ENCODE measurements at places on chromosomes 2 and 18.

- peaks cover 13% of the 10 kb centered on the region for H3K4me1 ChIP-seq
- no peak for DNase-seq
- H3K4me3 ChIP-seq, result no peak overlapping the region
- H3K27ac ChIP-seq, result no peak overlapping the region
- peaks cover 10% of the 10 kb centered on the region for H3K27me3 ChIP-seq
Measured at GRCh38 chr2:24403832-24404212, 43.5 kb upstream of the ITSN2 start.

DNA sequence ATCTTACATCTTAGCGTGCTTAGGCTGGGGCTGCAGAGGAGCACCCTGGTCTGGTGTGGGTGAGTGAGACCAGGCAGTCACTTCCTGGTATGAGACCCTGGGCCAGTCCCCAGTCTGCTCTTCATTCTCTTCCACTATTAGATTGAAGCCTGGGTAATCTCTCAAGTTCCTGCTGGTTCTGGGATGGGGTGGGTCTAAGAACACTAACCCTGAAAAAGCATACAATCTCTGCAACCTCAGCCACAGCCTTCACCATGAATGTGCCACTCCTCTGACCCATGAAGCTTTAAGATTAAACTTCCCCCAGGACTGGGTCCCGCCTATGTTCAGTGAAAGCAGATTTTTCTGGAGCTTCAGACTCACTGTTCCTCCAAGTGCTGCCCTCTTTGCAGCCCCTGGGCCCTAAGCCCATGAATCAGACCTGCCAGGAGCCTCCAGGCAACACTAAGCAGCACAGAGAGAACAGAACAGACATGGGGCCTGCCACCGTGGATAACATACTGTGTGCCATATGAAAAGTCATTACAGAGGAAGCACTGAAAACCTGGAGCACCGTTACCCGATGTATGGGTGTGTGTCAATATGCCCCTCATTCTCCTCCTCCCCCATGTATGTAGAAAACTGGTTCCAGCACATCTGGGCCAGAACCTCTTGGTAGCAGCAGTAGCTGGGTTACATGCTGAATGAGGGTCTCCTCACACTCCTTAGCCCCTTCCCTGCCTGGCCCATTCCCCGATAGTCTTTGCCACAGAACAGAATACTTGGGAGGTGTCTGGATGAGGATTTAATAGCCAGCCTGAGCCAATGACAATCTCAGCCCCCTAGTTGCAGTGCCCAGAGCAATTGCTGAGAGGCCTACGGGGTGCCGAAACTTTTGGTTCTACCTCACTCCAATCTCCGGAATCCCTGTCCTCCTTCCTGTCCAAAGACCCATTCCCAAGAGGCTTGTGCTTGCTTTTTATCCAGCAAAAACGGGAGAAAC, 2.7 kb upstream of the SIX2 start:
- H3K4me3 ChIP-seq, result no peak overlapping the region
- peaks cover 75% of the 10 kb centered on the region for H3K27me3 ChIP-seq
- no peak for DNase-seq
- H3K27ac ChIP-seq, result no peak overlapping the region
- H3K4me1 ChIP-seq, result no peaks in the 10 kb centered on the region

DNA sequence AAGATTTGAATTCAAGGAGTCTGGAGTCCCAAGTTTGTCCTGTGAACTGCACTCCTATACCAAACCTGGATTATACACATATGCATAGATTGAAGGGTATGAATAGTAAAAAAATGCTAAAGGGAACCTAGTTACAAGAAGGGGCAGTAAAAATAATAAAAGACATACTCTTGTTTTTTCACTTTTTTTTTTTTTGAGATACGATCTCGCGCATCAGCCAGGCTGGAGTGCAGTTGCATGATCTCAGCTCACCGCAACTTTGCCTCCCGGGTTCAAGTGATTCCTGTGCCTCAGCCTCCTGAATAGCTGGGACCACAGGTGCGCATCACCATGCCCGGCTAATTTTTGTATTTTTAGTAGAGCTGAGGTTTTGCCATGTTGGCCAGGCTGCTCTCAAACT, 22.3 kb downstream of the KRTCAP3 start:
- H3K4me3 ChIP-seq, result no peak overlapping the region
- H3K4me1 ChIP-seq, result no peaks in the 10 kb centered on the region
- no peak overlapping the region for H3K27ac ChIP-seq
- peaks cover 3% of the 10 kb centered on the region for H3K36me3 ChIP-seq
- no peaks in the 10 kb centered on the region for H3K27me3 ChIP-seq
- no peak for DNase-seq

- no peak overlapping the region for H3K4me3 ChIP-seq
- DNase-seq, result no peak
- peaks cover 30% of the 10 kb centered on the region for H3K27me3 ChIP-seq
- no peaks in the 10 kb centered on the region for H3K4me1 ChIP-seq
- no peaks in the 10 kb centered on the region for H3K36me3 ChIP-seq
Measured at GRCh38 chr2:69088466-69088865, 75.5 kb downstream of the ANTXR1 start.

DNA sequence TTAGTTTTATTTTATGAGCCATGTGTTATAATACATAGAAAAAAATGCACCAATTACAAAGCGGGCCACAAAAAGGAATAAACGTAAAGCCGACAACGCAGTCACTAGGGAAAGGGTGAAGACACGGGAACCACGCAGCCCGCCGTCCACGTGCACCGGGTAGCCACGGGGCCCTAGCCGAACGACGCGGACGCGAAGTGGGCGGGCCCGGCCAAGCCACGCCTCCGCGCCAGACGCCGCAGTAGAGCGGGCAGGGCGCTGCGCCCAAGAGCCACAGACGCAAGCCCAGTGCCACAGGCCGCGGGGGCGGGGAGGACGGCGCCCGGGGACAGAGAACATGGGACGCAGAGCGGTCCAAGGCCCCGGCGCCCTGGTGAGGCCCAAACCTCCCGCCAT, at the start of gene DUSP28:
TSS of gene DUSP28 (plus strand) at position 274 of the 396 bp plus-strand sequence. CDS start 328 bp downstream, outside the sequence.
- H3K4me3 ChIP-seq, result peak within 1 kb of the TSS; percentile 90

DNA sequence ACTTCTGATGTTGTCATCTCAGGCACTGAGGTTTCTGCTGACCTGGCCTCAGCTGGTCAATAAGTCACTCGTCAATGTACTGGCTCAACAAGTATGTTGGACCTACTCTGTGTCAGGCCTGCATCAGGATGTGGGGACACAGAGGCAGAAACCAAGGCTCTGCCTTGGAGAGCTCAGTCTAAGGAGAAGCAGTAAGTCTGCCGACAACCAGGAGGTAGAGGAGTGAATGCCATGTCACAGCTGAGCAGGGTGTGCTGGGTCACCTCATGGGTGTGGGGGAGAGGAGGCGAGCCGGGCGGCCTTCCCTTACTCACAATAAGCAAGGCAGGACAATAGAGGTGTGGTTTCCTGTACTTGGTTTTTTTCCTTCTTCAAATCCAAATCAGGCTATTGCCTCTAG, 75.8 kb downstream of the COLEC12 start:
- no peak overlapping the region for H3K4me3 ChIP-seq
- H3K36me3 ChIP-seq, result no peaks in the 10 kb centered on the region
- no peaks in the 10 kb centered on the region for H3K4me1 ChIP-seq
- no peak overlapping the region for H3K27ac ChIP-seq

GRCh38 chr18:7232218-7232617, 1.3 kb downstream of the LRRC30 start:
- no peak overlapping the region for H3K4me3 ChIP-seq
- H3K4me1 ChIP-seq, result no peaks in the 10 kb centered on the region
- no peaks in the 10 kb centered on the region for H3K27me3 ChIP-seq
- no peak overlapping the region for H3K27ac ChIP-seq
- no peaks in the 10 kb centered on the region for H3K36me3 ChIP-seq

DNA sequence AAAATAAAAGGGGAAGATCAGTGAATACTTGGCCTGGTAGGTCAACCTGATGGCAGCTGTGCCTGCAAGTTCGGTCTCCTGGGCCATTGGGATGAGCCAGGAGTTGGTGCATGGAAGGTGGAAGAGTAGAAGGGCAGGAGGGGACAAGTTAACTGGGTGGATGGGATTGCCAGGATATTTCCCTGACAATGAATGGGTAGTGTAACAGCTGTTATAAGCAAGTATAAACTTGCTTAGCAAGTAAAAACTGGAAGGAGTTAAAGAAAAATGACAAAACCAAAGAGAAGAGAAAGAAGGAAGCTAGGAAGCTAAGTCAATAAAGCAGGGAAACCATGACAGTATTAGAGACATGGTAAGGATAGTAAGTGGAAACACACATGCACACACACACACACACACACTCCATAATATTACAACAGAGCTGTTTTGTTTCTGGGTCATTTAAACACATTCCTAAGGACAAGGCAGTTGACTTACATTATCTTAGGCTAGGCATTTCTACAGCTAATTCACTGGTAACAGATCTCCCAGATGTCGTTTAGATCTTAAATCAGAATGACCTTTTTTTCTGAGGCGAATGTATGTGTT, 29.7 kb downstream of the MEP1B start:
- H3K27me3 ChIP-seq, result no peaks in the 10 kb centered on the region
- no peaks in the 10 kb centered on the region for H3K36me3 ChIP-seq

DNA sequence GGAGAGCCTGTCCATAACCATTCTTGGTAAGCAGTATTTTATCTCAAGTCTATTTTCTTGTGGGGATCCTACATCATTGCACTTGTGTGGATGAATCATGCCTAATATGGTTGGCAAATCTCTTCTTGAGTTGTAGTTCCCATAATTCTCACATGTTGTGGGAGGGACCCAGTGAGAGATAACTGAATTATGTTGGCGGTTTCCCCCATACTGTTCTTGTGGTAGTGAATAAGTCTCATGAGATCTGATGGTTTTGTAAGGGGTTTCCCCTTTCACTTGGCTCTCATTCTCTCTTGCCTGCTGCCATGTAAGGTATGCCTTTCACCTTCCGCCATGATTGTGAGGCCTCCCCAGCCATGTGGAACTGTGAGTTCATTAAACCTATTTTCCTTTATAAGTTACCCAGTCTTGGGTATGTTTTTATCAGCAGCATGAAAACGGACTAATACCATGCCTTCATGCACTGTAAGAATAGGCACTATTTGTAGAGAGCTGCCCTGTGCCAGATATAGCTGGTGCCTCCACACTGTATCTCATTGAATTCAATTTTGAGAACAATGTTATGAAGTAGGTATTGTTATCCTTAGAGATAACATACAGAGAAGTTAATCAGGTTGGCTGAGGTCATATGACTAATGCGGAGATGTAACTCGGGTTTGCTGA, 148.3 kb downstream of the PLCL1 start:
- no peak for DNase-seq
- H3K36me3 ChIP-seq, result peaks cover 3% of the 10 kb centered on the region
- no peak overlapping the region for H3K4me3 ChIP-seq
- peaks cover 9% of the 10 kb centered on the region for H3K4me1 ChIP-seq
- no peaks in the 10 kb centered on the region for H3K27me3 ChIP-seq
- no peak overlapping the region for H3K27ac ChIP-seq

DNA sequence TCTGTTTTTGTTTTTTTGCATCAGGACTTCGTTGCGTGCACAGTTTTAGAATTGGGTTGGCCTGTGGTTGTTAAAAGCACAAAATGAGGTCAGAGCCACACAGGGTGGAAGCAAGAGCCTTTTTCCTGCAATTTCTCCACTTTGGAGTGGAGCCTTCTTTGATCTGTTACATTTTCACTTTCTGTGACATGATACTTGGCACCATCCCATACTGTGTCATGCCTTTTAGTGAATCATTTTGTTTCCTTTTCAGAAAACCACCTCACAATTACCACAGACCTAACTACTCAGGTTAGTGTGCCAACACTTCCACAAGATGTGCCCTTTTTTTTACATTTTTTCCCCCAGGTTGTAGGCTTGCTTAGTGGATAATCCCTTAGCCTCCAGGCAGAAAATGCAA, 32.5 kb downstream of the MERTK start:
- H3K27ac ChIP-seq, result peak overlapping the region; percentile 46
- DNase-seq, result peak; percentile 16
- H3K4me3 ChIP-seq, result peak overlapping the region; percentile 13
- H3K4me1 ChIP-seq, result peaks cover 17% of the 10 kb centered on the region
- peaks cover 8% of the 10 kb centered on the region for H3K27me3 ChIP-seq

DNA sequence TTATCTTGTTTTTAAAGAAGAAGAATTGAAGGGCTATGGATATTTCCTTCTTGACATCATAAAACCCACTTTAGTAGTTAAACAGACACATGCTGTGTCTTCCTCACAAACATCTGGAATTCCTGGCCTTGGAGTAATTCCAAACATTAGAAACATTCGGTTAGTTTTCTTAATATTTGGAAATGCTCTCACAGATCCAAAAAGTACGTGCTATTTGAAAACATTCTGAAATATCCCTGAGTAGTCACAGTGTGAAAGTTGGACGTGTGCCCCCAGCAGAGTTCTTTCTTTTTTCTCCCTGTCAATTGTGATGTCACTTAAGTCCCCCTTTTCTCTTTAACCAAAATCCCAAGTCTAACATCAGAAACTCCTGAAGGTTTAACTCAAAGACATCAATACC, 91.3 kb downstream of the ANTXR1 start:
- peaks cover 16% of the 10 kb centered on the region for H3K27me3 ChIP-seq
- no peaks in the 10 kb centered on the region for H3K36me3 ChIP-seq
- H3K4me3 ChIP-seq, result no peak overlapping the region
- DNase-seq, result no peak
- no peaks in the 10 kb centered on the region for H3K4me1 ChIP-seq
- H3K27ac ChIP-seq, result no peak overlapping the region

DNA sequence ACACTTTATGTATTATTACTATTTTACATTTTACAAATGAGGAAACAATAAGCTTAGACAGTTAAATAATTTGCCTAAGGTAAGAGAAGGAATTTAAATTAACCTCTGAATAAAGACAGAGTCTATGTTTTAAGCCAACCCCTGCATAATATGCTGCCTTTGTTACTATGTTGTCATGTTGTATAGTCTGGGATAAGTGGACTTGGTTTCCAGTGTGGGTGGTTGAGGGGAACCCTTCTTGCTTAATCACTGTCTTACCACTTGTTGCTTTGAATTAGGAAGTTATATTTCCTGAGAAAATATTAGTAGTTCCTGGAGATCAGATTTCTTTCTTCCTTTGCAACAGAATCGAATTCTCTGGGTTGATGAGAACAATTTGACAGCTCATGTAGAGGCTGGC, 52.6 kb downstream of the AGPS start:
- H3K4me3 ChIP-seq, result no peak overlapping the region
- DNase-seq, result no peak
- H3K36me3 ChIP-seq, result peaks cover 26% of the 10 kb centered on the region
- H3K27ac ChIP-seq, result no peak overlapping the region

GRCh38 chr2:24830351-24830750, 37.1 kb downstream of the CENPO start:
- H3K27me3 ChIP-seq, result no peaks in the 10 kb centered on the region
- no peak overlapping the region for H3K27ac ChIP-seq
- no peak overlapping the region for H3K4me3 ChIP-seq
- H3K4me1 ChIP-seq, result peaks cover 21% of the 10 kb centered on the region
- H3K36me3 ChIP-seq, result peaks cover 12% of the 10 kb centered on the region

- no peaks in the 10 kb centered on the region for H3K4me1 ChIP-seq
- no peaks in the 10 kb centered on the region for H3K36me3 ChIP-seq
- no peak for DNase-seq
- peaks cover 1% of the 10 kb centered on the region for H3K27me3 ChIP-seq
- no peak overlapping the region for H3K4me3 ChIP-seq
- H3K27ac ChIP-seq, result no peak overlapping the region
Measured at GRCh38 chr18:32937597-32937996, 164.8 kb upstream of the KLHL14 start.
